HT-29 (cell line): ENCODE measurements at places on chromosomes 7 and 10. TPM values are rescaled to one million over a fixed set of nuclear protein-coding genes. Genes with fewer than 3 reads are reported as not detected.

SORBS1 gene
- total RNA-seq: 0.21 and 1.3 TPM in 2 replicates

ANKRD2 gene
- 0.23 TPM in 1 of 2 replicates, not detected in the other for total RNA-seq

NEUROD6 gene
- total RNA-seq: not detected in 2 replicates

THSD7A gene
- not detected in 2 replicates for total RNA-seq

VAX1 gene
- not detected in 2 replicates for total RNA-seq

GPR141 gene
- not detected in 2 replicates for total RNA-seq

CCL24 gene
- total RNA-seq: not detected in 2 replicates

CADPS2 gene
- 1.6 and 1.7 TPM in 2 replicates for total RNA-seq
